ENCODE measurements at places on chromosomes 3 and 15.

DNA sequence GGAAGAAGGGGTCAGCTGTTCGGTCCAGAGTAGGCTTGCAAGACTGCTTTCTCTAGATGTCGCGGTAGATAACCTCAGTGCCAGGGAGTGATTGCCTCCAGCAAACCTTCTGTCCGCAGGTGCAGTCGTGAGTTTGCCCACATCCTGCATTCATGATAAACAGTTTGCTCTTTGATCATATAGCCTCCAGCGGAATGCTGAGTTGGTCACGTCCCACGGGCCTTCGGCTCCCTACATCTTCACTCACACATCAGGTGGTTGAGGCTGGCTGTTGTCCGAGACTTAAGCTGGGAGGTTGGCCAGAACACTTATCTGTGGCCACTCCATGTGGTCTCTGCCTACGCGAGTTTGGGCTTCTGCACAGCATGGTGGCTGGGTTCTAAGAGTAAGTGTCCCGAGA is 62.1 kb upstream of the NR2C2 start:
- DNase-seq = no peak

GRCh38 chr3:93961489-93961888 is 12.2 kb downstream of the PROS1 start:
- DNase-seq = no peak

- DNase-seq = no peak
Measured at GRCh38 chr3:146160321-146160963, 542 bp downstream of the PLOD2 start.

GRCh38 chr3:188581792-188582191 is 427.8 kb downstream of the LPP start:
- DNase-seq = no peak

- no peak for DNase-seq
Measured at GRCh38 chr15:90028376-90028944, 27.3 kb downstream of the ZNF710 start.

DNA sequence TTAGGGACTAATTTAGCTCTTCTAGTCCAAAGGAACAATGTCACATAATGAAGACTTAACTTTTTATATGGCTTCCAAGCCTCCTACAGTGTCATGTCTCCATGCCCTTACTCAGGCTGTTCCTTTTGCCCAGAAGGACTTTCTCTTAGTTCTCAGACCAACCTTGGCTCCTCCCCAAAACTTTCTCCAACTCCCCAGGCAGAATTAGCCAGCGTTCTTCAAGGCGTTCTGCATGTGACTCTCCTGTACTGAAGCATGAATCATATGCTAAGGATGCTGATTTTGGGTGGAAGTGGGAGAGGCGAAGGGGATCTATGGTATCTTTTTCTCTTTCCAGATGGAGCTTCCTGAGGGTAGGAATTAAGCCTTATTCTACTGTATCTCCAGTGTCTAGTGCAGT is 335.1 kb upstream of the ICE2 start:
- DNase-seq = no peak

GRCh38 chr3:78277801-78278200 is 1237.9 kb downstream of the ROBO2 start:
- DNase-seq = no peak

- no peak for DNase-seq
Measured at GRCh38 chr3:127775398-127776109, 46.8 kb downstream of the MGLL start.

DNA sequence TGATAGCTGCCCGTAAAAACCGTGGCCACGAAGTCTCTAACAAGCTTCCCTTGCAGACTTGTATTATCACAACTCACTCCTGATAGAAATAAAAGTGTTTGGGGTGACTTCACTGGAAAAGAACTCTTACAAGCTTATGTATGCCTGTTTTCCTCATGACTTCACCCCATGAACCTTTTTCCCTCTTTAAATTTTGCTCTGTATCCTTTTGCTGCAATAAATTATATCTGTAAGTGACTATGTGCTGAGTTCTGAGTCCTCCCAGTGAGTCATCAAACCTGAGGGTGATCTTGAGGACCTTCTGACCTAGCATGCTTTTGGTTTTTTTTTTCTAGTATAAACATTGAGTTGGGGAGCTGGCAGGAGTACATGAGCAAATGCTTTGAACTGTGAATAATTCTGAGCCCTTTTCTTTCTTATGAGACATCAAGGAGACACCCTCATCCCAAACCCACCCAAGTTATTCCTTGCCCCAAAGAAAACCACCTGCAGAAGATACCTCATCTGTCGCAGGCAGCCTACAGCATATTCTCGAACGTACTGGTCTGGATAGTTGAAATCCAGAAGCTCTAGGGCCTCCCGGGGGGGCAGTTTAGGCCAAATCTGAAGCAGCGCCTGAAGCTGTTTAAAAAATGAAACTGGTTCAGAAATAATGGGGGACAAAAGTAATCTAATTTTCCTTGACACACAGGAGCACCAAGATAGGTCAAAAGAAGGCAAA is 85.9 kb downstream of the FAIM start:
- peak; percentile 15 for DNase-seq

GRCh38 chr15:58139276-58139988 is 1.3 kb downstream of the AQP9 start:
- DNase-seq = no peak

DNA sequence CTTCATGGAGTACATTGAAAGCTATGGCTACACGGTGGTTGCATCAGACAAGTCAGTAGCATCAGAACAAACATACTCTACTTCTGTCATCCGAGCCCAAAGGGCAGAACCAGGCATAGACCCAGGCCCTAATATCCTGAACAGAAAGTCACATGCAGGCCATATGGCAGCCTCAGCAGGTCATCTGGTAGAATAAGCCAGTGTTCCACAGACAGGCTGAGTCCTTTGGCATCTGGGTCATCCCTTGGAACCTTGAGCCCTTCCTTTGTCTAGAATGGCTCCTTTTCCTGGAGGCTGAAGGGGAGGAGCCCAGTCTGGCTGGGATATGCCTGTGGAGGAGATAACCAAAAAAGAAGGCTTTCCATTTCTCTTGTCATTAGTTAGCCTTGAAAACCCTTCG is 29.2 kb downstream of the SEMA6D start:
- DNase-seq = no peak

DNA sequence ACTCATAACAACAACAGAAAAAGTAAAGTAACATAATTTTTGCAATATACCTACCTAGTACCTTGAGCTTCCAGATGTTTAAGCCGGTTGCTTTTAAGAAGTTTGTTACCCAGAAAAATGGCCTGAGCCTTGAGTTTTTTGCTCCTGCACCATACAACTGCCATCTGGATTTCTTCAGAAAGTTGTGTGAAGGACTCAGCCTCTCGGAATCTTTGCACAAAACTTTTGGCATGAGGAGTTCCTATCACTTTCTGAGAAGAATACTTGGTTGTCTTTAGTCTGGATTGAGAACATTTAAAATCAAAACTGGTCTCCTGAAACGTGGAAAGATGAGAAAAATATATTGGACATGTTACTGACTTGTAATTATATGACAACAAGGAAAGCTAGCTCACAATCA is 17.3 kb downstream of the GTPBP8 start:
- no peak for DNase-seq

DNA sequence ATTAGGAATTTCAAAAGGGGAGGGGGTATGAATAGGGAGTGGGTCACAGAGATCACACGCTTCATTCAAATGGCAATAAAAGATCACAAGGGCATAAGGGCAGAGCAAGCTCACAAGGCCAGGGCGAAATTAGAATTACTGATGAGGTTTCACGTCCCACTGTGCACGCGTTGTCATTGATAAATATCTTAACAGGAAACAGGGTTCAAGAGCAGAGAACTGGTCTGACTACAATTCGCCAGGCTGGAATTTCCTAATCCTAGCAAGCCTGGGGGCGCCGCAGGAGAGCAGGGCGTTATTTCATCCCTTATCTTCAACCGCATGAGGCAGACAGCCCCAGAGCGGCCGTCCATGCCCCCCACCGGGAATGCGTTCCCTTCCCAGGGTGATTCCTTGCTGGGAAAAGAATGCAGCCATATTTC is 18.1 kb upstream of the SMCO1 start:
- DNase-seq = no peak

DNA sequence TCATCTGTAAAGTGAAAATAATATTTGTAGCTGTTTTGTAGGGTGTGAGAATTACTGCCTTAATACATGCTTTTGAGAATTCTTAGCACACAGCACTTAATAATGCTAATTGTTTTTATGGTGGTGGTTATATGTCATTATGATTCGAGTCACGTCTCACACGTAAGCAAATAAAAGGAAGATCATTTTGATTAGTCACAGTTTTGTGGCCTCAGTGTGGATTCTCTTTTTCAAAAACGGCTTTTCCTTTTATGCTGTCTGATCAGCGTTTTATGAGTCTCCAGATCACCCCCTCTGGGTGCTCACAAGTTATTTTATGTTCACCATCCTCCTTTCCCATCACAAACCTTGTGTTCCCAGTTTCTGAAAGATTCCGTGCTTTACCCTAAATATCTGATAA is 255.6 kb upstream of the CNTN4 start:
- DNase-seq = no peak

- no peak for DNase-seq
Measured at GRCh38 chr3:168251371-168251770, 155.6 kb upstream of the GOLIM4 start.

GRCh38 chr15:80780416-80781221 is 1.4 kb downstream of the CEMIP start:
- no peak for DNase-seq

GRCh38 chr3:141151439-141151838 is 80.2 kb upstream of the PXYLP1 start:
- DNase-seq = no peak

- DNase-seq = no peak
Measured at GRCh38 chr3:156469456-156469855, 85.5 kb downstream of the SSR3 start.

- DNase-seq = no peak
Measured at GRCh38 chr3:131802029-131802428, 232.8 kb downstream of the CPNE4 start.

GRCh38 chr15:51493892-51494291 is 128.7 kb downstream of the DMXL2 start:
- DNase-seq = no peak

- no peak for DNase-seq
Measured at GRCh38 chr3:34109021-34109420, 310.6 kb downstream of the PDCD6IP start.

DNA sequence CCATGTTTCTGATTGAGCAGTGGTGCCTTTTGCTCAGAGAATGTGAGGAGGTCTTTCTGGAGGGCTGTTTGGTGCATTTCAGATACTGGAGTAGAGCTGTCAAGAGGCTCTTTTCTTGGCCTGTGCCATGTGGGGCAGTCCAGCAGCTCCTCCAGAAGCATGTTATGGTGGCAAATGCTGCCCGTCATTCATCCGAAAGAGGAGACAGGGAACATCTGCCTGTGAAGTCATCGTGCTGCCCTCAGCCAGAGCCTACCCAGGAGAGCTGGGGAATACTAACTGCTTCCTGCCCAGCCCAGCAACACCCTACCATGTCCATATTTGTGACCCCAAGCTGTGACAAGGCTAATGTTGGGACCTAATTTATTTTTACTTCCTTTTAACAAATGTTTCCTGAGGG is 82.2 kb upstream of the SLC6A6 start:
- DNase-seq = no peak

DNA sequence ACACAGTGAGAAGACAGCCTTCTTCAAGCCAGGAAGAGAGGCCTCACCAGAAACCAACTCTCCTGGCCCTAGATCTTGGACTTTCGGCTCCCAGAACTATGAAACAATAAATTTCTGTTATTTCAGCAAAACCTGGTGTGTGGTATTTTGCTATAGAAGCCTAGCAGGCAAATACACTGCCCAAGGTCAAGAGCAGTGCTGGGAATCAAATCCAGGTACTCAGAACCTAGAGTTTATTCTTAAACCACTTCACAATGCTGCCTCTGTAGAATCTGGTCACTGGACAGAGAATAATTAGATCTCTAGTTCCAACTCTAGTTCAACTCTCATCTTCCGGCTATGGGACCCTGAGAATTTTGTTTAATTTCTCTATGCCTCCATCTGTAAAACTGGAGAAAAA is 46.6 kb downstream of the ATP13A4 start:
- DNase-seq = no peak

DNA sequence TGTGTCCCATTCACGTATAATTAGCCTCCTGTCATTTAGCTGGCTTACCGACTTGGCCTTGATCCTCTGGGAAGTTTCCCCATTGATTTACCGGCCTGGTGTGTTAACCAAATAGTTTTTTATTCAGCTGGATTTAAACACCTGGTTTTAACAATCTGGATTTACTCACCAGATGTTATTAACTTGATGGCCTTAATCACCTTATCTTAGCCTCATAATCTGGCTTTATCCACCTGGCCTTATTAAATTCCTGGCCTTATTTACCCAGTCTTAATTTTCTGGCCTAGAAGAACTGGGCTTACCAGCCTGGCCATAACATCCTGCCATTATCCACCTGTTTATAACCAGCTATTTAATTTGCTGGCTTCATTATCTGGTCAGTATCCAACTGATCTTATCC is 89.9 kb downstream of the IL12A start:
- no peak for DNase-seq

DNA sequence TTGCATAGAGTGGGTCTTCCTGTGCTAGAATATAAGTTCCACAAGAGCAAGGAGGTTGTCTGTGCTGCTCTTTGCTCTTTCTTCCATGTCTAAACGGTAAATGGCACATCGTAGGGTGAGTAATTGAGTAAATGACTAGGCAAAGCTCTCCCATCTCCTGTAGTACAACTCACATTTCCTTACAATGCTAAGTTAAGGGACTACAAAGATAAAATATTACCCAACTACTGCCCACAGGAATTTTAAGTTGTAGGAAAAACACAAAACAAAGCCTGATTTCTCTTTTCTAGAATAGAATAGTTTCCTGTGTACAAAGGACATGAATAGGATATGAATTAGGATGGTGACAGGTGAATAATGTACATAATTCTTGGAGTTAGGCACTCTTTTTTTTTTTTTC is 19.9 kb upstream of the LRIG1 start:
- DNase-seq = no peak

DNA sequence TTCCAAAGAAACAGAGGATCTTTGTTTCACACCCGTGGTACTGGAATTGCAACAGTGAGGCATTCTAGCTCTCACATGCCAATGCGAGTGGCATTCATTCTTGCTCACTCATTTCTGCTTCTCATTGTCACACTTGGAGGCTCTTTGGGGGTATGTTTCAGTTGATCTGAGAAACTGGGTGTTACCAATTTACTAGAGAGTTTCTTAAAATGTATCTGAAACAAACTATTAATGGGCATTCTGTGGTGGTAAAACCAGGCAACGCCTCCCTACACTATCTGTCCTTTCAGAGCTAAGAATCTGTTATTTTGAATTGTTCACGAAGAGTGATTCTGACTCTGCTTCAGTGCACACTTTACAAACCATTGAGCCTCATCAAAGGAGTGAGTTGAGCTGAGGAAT is 140.6 kb upstream of the BHLHE40 start:
- DNase-seq = no peak

GRCh38 chr3:178036451-178037144 is 499.6 kb upstream of the KCNMB2 start:
- DNase-seq = no peak

GRCh38 chr3:138082992-138083386 is 32.4 kb downstream of the DZIP1L start:
- DNase-seq = no peak

GRCh38 chr3:158100681-158101080 is 5.5 kb downstream of the SHOX2 start:
- DNase-seq = no peak

GRCh38 chr15:66934868-66935520 is 130.4 kb upstream of the SMAD3 start:
- DNase-seq = no peak
